ENCODE measurements at places on chromosomes 16 and 17.

DNA sequence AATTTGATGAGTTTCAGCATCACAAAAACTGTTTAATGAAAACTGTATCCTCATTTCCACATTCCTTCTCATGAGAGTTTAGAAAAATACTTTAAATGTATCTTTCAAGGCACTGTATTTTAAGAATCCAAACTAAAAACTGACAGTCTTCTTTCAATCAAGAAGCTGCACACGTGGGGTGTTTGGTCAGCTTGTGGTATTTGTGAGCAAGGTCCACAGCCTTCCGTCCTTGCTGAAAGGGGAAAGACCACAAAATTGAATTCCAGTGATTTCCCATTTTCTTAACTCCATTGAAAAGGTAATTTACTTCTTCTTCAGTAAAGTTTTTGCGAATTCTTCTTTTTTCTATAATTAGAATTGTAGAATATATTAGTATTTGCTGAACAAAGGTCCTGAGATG is 3.4 kb upstream of the DYNC1LI2 start:
- no peak for DNase-seq

DNA sequence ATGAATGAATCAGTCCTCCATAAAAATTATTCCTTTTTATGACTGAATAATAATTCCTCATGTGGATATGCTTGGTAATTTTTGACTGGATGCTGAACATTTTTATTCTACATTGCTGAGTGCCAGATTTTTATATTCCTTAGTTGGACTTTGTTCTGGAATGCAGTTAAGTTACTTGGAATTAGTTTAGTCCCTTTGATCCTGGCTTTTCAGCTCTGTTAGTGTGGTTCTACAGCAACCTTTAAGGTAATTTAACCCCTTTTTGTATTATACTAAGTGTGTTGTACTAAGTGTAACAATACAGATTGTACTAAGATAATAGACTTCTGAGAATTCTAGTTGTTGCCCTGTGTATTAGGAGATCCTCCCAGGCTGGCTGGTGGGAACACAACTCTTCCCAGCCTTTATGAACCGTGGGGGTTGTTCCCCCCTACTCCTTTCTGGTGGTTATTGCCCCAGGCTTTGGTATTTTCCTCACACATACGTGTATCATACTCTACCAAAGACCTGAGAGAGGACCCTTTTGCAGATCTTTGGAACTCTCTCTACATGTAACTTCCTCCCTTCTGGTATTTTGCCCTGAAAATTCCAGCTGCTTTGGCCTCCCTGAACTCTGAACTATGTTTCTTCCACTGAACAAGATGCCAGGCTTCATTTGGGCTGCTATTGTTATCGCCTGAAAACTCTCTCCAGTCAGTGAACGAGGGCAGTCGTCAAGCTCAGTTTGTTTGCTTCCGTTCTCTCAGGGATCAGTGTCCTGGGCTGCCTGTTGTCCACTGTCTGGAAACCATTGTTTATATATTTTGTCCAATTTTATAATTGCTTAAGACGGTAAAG is 30.5 kb downstream of the TANGO6 start:
- no peak for DNase-seq

GRCh38 chr16:88459366-88460073 is 6.4 kb downstream of the ZFPM1 start:
- DNase-seq: no peak

DNA sequence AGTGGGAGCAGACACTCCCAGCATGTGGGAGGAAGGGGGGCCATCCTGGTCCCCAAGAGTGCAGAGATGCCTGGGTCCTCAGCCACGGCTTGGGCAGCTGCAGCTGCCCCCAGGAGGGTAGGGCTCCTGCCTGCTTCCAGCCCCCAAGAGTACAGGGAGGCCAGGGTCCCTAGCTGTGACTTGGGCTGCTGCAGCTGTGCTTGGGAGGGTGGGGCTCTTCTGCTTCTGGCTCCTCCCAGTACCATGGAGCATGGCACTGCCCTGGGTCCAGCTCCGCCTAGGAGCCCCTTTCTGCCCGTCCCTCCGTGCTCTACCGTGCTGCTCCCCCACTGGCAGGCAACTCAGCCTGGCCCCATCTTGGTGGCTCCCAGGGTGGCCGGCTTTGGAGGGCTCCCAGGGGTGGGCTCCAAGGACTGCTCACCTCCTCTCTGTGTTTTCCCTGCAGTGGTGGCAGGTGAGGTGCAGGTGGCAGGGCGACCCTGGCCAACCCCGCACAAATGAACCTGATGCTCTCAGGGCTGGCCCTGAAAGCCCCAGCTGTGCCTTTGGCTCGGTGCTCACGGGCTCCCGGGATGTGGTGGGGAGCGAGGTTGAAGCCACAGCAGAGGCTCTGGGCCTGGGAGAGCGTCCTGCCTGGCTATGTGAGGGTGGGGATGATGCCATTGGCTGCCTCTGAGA is 18.5 kb upstream of the USP22 start:
- DNase-seq: no peak

DNA sequence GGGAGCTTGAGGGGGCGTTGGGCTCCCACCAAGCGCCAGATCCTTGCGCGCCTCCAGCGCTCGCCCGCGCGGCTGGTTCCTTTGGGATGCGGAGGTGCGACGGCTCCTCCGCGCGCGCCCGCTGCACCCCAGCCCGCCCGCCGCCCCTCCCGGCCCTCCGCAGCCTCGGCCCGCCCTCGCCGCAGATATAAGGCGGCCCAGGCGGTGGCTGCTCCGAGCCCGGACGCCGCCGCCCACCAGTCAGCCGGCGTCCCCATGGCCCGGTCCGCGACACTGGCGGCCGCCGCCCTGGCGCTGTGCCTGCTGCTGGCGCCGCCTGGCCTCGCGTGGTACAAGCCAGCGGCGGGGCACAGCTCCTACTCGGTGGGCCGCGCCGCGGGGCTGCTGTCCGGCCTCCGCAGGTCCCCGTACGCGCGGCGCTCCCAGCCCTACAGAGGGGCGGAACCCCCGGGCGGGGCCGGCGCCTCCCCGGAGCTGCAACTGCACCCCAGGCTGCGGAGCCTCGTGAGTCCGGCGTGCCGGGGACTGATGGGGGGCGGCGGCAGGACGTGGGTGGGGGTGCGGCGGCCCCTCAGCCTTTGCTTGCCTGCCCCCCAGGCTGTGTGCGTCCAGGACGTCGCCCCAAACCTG is at the start of gene NPB:
TSS of gene NPB (plus strand) at position 216 of the 630 bp plus-strand sequence. CDS start at position 256, 40 bp downstream.
- no peak for DNase-seq

- DNase-seq: no peak
These were observed 141.6 kb downstream of the CCDC182 start for GRCh38 chr17:57603546-57603945.

- no peak for DNase-seq
These were observed 5.1 kb downstream of the PRSS22 start for GRCh38 chr16:2852731-2853507.
